ENCODE measurements at places on chromosomes 11 and 22.

GRCh38 chr22:27062910-27063309, 405.5 kb downstream of the MIAT start:
- DNase-seq, result no peak

DNA sequence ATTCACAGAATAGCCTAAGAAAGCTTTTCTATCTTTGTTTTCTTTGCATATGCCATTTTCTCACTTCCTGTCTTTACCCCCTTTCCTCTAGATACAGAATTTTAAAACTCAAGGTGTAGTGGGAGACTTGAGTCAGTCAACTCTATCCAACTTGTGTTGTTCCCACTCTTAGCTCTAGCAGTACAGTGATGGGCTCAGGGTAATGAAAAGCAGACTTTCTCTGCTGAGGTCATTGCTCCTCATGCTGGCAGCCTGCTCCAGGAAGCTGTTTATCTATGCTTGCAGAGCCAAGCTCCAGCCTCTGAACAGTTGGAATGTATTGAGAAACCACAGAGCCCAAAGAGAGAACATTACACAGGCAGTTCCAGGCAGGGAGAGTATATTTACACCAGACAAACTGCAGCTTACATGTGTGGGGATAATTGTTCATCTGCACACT, 68.1 kb downstream of the CSTPP1 start:
- peak; percentile 86 for DNase-seq

- DNase-seq, result no peak
Measured at GRCh38 chr11:16893456-16894066, 120.7 kb downstream of the PLEKHA7 start.

DNA sequence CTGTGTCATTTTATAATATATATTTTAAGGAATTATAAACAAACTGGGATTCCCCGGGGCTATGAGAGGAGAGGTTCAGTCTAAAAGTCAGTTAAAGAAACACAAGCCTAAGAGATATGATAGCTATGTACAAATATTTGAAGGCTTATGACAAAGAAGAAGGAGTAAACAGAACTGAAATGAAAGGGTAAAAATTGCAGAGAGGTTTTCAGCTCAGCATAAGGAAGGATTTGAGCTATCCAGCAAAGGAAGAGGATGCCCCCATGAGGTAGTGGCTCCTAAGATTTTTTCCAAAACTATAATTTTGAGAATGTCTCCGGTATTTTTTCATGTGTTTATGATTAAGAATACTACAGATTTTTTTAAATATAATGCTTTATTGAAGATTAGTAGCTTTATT, 57.9 kb upstream of the ANGPTL5 start:
- no peak for DNase-seq

- DNase-seq, result no peak
Measured at GRCh38 chr11:864898-865297, 22.2 kb downstream of the TSPAN4 start.

DNA sequence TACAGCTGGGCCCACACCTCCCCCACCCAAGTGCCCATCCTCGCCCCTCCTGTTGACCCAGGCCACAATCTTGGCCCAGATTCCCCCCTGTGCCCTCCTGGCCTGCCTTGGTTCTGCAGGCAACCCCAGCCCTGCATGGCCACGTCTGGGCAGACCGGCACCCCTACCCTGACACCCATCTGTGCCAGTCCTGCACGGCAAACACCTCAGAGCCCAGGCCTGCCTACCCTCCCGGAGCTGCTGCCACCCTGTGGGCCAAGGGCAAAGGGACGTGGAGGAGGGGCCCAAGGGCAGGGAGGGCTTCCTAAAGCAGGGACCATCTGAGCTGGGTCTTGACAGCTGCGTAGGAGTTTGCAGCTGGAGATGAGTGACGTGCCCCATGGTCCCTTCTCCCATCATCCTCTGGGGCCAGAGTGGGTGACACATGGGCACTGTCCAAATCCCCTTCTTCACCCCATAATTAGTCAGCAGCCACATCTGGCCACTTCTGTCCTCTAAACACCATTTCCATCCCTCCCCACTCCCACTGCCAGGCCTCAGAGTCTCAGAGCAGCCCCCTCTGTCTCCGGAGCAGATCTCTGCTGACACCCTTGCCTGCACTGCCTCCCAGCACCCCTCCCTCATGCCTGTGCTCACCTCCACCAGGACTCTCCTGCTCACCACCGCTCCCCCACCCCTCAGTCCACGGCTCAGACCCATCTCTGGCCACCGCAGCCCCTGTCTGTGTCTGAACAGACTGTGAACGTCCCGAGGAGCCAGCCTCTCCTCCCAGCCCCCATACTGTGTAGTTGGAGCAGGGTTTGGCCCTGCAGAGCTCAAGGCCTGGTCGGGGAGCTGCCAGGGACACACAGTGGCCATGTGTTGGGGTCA, 35.6 kb upstream of the PPARA start:
- no peak for DNase-seq

DNA sequence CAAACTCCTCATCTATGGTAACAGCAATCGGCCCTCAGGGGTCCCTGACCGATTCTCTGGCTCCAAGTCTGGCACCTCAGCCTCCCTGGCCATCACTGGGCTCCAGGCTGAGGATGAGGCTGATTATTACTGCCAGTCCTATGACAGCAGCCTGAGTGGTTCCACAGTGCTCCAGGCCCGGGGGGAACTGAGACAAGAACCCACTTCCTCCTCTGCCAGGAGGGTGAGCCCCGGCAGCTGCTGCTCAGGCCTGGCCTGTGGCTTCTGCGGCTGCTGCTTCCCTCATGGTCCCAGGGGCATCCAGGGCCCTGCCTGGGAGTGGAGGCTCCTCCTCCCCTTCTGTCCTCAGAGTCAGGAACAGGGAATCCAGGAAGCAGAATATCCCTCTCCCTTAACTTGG, 98.4 kb downstream of the ZNF280B start:
- no peak for DNase-seq

DNA sequence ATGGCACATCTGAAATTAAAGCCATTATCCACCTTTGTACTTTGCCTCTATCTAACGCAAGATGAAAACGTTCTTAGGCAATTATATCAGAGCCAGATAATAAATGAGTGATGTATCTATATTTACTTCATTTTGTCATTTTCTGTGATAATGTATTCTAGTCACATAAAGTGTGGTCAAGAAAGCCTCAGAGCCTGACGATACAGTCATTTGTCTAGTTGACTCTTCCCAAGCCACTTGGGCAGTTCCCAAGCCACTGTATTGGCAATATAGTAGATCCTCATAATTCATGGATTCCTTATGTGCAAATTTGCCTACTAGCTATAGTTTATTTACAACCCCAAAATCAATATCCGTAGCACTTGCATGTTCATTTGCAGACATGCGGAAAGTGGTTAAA, 7.8 kb downstream of the HOATZ start:
- DNase-seq, result no peak

DNA sequence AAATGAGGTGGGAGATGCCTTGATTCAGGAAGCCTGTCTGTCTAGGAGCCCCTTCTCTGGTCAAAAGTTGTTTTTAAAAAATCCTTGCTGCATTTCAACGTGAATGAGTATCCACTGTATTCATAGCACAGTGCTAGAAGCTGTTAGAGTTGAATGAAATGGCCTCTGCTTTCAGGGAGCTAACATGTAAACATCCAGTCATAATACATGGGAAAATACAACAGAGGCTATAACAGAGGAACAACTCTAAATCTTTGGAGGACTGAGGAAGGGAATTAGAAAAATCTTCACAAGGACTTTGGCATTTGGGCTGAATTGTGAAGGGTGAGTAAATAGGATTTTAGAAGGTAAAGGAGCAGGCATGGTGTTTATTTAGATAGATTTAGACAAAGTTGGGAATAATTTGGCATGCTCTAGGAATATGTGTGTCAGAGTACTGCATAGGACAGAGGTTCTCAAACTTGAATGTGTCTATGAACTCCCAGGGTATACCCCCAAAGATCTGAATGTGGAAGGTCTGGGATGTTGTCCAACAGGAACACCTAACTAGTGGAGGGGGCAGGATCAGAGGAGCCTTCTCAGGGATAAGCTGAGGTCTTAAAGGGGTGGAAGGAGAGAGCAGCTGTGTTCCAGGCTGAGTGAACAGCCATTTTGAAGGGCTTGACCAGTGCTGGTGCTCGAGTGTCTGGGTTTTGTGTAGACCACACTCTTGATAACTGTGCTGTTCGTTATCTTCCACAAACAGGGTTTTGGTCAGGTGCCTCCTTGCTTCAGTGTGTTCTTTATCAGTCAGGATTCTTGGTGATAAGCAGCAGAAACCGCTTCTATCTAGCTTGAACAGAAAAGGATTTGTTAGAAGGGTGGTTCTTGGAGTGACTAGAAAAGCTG, 12.7 kb downstream of the SREBF2 start:
- no peak for DNase-seq

DNA sequence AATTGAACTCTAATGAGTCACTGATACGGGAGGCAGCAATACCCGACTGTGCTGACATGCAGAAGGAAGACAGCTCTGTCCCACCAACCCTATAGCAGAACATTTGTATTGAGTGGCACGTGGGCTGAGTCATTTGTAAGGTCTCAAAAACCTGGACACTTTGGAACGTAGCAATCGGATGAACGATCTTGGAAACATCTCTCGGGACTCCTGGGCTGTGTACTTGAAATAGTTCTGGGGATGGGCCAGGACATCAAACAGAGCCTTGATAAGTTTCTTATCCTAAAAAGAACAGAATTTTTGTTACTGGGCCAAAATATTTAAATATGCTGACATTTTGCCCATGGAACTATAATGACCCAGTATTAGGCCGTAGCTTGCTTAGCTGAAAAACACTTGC, 17.1 kb upstream of the NRIP3 start:
- DNase-seq, result no peak

- no peak for DNase-seq
Measured at GRCh38 chr22:50218996-50219727, 18.4 kb downstream of the SELENOO start.

DNA sequence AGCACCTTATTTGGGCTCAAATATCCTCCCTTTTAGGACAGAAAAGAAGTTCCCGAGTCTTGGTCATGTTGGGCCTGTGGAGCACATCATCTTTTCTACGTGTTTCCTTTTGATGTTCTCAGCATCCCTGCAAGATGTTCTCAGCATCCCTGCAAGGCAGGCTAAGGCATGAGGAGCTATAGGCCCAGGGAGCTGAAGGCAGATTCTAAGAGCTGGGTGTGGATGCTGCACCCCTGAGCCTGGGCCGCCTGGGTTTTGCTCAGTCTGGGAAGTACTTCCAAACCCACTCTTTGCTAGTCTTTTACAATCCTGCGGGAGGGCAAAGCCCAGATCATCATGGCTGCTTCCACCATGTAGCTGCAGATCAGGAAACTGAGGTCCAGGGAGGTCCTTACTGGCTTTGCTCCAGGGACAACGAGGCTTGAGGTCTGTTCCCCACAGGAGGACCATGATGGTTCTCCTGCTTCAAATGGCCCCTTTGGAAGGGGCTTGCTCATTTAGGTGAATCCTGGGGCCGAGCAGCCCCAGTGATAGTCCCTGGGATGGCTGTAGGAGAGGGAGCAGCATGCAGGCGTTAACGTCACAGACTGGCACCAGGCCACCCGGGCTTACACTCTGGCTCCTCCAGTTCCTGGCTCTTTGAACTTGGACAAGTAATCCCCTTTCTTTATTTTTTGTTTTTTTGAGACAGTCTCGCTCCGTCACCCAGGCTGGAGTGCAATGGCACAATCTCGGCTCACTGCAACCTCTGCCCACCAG, 10.6 kb downstream of the LRRC75B start:
- DNase-seq, result no peak

- DNase-seq, result no peak
Measured at GRCh38 chr11:100208207-100208606, 478.9 kb upstream of the ARHGAP42 start.

GRCh38 chr11:23179609-23180008, 319.3 kb upstream of the CCDC179 start:
- DNase-seq, result no peak

DNA sequence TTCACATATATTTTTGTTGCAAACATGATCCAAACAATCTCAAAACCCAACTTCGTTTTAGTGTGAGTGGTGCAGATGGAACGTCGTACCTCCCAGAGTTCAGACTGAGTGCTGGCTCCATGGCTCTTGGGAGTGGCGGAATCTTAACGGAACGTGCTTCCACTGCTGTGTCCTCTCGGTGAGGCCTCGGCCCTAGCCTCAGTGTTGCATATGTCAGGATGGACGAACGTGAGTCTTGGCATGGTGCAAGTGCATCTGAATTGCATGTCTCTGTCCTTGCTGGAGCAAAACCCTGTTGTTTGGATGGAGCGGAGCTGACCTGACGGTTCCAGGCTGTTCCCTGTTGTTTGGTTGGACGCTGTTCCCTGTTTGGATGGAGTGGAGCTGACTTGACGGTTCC, 306.8 kb downstream of the TBC1D22A start:
- no peak for DNase-seq

DNA sequence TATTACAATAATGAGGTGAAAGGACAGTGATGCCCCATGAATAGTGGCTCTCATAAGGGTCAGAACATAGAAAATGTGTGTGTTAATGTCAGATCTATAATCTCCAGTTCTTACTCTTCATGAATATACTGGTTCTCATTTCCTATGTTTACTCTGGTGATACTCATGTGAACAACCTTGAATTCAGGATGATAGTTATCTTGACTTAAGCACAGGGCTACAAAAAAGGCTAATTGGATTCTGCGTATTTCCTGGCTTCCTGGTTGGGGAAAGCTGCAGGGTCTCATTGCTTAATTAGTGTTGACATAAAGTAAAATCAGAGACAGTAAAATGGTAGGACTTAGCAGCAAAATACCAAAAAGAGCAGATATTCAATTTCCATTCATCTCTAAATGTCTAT, 1316.8 kb upstream of the RAG2 start:
- DNase-seq, result no peak

- no peak for DNase-seq
Measured at GRCh38 chr22:49769691-49770546, 57.8 kb downstream of the BRD1 start.

DNA sequence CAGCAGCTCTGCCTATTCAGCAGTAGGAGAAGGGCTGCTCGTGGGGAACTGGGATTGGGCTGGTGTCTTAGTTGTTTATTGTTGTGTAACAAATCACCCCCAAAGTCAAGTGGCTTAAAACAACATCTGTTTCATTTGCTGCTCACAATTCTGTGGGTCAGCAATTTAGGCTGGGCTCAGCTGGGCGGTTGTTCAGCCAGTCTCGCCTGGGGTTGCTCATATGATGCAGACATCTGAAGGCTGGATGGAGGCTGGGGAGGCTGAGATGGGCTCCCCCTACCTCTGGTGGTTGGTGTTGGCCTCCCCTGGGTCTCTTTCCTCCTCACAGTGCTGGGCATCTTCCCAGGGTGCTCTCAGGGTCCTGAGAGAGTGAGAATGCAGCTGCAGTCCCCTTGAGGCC, 43.3 kb upstream of the PARVG start:
- no peak for DNase-seq

DNA sequence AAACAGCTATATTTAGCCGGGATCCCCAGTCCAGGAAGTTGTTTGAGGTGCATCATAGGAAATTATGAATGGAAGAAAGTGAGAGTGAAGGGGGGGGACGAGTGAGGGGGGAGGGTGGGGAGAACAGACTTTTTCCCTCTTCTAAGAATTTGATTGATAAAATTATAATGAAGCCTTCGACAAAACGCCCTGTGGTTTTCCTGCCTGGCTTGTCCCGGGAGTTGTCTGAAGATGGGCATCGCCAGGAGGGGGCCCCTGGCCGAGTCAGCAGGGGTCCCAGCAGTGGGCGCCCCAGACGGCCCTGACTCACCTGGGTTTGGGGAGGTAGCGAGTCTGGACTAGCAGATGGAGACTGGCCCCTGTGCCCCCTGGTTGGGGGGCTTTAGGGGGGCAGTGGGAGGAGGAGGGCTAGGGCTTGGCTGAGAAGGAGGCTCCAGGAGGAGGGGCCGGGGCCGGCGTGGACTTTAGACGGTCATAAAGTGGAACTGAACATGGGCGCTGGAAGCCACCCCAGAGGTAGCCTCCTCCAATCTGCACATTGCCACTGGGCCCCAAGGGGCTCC, 336 bp upstream of the LIF start:
- no peak for DNase-seq

GRCh38 chr11:128462922-128463321, 124.4 kb downstream of the ETS1 start:
- DNase-seq, result no peak

All from hippocampal formation (tissue), 2 donors.